T-helper 1 cell (primary cell): ENCODE measurements at places on chromosomes 2 and 18.

DNA sequence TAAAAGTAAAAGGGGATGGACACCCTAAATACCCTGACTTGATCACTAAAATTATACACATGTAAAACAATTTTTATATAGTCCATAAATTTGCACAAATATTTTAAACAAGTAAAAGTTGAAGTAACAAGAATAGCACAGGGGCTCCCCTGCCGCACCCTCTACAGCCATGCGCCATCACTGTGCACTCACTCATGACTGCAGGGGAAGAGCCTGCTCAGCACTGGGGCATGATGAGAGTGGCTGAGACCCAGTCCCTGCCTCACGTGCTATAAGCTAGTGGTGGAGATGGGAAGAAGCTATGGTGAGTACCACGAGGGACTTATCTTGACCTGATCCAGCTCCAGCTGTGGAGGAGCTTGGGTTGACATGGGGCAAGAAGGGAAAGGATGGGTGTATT lies 46.9 kb upstream of the MYO1B start:
- DNase-seq: no peak

DNA sequence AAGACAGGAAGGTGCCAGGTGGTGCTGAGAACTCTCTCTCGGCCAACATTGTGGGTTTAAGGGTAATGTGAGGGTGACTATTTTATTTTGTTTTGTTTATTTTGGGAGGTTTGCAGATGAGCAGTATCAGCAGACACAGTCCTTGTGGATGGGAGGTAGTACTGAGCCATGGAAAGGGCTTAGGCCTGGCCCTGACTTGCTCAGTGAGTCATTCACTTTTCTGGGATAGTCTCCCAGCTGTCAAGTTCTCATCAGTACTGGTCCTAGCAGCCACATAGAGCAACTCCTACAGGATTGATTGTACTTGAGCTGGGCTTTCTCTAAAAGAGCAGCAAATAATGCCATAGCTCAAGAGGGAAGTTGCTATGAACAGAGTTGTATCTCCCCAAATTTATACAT lies 175.2 kb downstream of the LOXHD1 start:
- no peak for DNase-seq

DNA sequence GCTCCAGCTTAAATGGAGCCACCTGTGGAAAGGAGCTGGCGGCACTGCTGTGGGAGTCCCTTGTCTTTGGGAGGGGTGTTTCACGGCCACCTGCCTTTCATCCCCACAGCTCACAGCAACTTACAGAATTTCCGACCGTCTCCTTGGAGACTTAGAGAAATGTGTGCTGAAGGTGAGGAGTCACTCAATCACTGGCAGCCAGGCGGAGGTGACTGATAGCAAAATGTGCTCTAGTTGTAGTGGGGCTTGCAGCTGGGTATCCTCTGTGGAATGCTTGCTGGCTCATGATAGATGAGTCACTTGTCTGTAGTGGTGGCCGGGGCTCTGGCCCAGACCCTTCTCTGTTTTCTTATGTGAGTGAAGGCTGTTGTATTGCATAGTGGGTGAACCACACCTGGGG lies 110.7 kb downstream of the SH3RF3 start:
- no peak for DNase-seq

DNA sequence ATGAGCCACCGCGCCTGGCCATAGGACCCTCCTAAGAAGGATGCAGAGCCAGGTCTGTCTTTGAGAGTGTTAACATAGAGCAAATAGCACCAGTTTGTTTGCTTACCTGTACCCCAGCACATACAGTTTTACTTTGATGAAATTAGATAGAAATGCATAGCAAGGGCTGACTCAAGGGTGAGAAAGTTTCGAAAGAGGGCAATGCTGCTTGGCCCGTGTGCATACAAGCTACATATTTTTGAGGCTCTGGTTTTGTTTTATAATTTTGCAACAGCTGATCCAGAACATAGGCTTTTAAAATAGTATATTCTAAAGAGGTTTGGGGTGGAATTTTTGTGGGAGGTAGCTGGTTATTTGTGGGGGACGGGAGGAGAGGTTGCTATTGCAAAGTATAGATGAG lies 151.7 kb downstream of the MCFD2 start:
- no peak for DNase-seq

- no peak for DNase-seq
Observed at GRCh38 chr2:693606-694005, 16.4 kb upstream of the TMEM18 start.

DNA sequence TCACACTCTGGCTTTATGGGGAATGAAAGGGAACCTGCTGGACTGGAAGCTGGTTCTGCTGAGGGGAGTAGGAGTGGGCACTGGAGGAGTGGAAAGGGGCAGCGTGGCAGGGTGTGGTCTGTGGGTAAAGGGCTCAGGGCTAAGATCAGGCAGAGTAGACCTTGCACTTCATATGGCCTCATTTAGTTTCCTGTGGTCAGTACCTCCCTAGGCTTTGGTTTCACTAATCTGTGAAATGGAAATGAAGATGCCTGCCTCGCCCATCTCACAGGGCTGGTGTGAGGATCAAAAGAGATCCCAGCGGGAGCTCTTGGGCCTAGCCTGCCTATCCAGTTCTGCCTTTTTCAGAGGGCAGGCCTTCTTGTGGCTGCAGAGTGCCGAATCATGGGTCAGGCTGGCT lies 208.7 kb downstream of the LOXHD1 start:
- no peak for DNase-seq

DNA sequence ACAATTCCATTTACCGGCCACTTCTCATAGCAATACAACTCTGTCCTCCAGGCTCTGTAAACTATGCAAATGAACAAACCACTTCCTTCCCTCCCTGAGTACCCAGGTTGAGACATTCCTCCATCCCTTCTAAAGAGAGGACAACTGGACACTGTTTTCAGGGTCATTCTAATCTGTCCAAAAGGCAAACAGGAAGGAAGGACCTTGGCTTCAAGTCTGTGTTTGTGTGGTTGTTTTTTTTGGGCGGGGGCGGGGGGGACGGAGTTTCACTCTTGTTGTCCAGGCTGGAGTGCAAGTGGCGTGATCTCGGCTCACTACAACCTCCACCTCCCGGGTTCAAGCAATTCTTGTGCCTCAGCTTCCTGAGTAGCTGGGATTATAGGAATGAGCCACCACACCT lies 3.3 kb downstream of the TFCP2L1 start:
- DNase-seq: no peak

- DNase-seq: no peak
Observed at GRCh38 chr2:145070703-145071102, 550.8 kb upstream of the ZEB2 start.

- no peak for DNase-seq
Observed at GRCh38 chr2:113105047-113105785, 22.2 kb upstream of the IL1RN start.

DNA sequence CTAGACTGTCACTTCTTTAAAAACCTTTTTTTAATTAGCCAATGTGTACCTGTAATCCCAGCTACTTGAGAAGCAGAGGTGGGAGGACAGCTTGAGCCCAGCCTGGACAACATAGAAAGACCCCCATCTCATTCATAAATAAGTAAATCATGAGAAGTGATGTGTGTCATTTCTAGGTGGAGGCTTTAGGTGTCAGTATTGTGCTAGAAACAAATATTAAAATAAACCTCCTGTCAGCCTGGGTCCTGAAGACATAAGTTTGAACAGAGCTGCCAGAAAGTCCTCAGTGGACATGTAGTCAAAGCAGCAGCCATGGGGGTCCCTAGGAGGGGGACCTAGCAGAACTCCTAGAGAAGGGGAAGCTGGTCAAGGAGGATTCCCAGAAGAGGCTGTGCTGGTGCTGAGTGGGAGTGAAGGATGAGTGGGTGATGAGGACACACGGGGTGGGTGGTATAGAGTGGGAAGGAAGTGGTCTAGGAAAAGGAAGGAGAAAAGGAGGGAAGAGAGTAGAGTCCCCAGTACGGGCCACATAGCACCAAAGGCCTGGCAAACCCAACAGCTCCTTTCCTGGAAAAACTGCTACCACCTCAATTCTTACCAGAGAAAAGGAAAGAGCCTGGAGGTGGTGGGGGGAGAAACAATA lies 316.6 kb upstream of the NCKAP5 start:
- no peak for DNase-seq

DNA sequence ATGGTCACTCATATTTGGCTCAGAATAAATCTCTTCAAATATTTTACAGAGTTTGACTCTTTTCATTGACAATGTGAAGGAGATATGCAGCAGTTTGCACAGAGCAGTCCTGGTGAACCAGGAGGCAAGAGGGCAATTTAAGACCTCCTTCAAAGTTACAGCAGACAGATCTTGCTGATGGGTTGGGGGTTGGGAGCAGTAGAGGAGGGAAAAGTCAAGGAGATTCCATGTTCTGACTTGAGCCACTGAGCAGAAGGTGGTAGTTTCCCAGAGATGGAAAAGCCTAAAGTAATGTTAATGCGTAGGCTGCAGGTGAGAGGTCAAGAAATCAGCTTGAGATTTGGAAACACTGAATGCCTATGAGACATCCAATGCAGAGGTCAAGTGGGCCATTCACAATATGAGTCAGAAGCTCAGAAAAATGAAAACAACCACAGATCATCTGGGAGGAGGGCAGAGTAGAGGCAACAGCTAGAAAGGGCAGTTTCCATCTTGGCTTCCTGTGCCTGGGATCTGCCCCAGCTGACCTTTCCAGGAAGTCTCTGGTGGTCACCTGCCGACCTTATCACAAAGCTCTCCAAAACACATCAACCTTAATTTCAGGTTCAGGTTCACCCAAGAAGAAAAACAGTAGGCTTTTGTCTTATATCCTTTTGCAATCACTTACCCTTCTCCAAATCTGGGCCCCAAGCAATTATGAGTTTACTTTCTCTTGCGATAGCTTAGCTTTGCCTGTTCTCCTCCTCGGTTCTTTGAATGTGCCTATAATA lies 197.5 kb upstream of the ARL4C start:
- no peak for DNase-seq

DNA sequence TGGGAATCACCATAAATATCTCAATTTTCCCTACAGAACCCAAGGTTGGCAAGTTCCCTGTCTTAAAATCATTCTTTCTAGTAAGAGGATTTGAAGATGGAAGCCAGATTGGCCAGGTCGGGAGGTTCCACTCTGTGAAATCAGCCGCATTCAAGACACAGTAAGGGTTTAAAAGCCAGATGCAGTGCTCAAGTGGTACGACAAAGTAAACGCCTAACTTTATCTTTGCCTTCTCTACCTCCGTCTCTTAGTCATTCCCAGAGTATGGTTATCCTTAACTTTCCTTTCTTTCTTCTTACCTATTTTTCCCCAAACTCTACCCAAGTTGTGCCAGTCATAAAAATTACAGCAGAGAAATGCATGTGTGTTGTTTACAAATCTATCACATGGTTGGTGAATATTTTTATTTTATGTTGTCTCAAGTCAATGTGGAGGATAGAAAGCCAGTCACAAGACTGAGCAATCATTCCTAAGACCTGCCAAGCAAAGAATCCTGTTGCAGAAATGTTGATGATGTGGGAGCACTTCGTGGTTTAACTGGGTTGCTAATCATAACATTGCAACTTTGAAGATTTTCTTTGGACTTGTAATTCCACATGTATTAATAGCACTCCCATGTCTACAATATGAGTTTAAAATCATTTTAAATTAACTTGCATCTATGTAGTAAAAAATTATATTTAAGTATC lies 62.6 kb downstream of the SLC40A1 start:
- DNase-seq: no peak
